ENCODE measurements at places on chromosomes 3 and 15.

GRCh38 chr15:70025413-70026296, 72.1 kb downstream of the TLE3 start:
- no peak for DNase-seq

DNA sequence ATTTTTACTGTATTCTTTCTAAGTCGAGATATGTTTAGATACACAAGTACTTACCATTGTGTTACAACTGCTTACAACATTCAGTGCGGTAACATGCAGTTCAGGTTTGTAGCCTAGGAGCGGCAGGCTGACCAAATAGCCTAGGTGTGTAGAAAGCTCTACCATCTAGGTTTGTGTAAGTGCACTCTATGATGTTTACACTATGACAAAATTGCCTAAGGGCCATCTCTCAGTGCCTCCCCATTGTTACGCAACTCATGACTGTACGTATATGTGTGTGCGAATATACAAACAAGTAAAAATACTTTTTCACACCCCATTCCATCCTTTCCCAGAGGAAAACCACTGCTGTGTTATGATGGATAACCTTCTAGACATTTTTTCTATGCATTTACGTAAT, 44.3 kb downstream of the PXYLP1 start:
- no peak for DNase-seq

GRCh38 chr15:85551221-85551832, 170.9 kb downstream of the AKAP13 start:
- DNase-seq = no peak

DNA sequence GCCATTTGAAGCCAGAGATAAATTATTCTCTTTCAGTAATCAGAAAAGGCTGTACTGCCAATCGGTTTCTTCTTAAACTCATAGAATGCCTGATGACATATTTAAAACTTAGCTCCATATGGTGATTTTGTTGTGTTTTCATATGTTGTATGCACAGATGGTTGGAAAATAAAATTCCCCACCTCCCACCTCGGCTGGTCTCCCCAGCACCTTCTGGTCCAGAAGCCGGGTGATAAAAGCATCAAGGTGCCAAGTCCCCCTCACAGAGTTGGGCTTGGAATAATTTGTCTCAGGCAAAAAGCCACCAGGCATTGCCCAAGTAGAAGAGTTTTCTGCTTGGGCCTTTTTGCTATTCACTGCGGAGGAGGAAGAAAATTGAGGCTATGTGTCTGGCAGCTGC, 18.4 kb downstream of the LARS2 start:
- DNase-seq = no peak
